NCI-H146 (cell line): ENCODE measurements at places on chromosomes 6 and 20.

GRCh38 chr6:30238178-30238795, 25.1 kb upstream of the TRIM26 start:
- DNase-seq = peak; percentile 13

DNA sequence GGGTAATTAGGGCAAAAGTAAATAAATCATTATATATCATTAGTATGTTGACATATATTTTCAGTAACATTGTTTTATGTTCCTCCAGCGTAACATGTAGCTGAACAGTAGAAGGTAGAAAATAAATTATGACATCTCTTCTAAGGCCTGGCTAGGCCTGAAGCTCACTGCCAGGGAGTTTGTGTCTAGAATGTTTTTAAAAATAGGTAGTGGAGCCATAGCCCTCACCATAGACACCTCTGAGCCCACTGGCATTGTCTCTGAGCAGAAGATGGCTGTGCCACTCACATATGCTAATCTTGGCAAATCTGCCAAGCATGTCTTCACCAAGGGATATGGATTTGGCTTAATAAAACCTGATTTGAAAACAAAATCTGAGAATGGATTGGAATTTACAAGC, 21.3 kb downstream of the FUCA2 start:
- no peak for DNase-seq

GRCh38 chr6:161417717-161418462, 144.0 kb upstream of the AGPAT4 start:
- DNase-seq = peak; percentile 78

DNA sequence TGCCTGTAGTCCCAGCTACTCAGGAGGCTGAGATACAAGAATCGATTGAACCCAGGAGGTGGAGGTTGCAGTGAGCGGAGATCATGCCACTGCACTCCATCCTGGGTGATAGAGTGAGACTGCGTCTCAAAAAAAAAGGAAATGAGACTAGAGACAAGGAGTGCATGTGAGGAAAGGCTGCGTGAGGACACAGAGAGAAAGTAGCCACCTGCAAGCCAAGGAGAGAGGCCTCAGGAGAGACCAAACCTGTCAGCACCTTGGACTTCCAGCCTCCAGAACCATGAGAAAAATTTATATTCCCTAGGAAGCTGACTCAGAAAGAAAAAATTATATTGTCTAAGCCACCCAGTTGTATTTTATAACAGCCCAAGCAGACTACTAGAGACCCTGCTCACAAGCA, 7.4 kb upstream of the BEND3 start:
- DNase-seq = no peak

DNA sequence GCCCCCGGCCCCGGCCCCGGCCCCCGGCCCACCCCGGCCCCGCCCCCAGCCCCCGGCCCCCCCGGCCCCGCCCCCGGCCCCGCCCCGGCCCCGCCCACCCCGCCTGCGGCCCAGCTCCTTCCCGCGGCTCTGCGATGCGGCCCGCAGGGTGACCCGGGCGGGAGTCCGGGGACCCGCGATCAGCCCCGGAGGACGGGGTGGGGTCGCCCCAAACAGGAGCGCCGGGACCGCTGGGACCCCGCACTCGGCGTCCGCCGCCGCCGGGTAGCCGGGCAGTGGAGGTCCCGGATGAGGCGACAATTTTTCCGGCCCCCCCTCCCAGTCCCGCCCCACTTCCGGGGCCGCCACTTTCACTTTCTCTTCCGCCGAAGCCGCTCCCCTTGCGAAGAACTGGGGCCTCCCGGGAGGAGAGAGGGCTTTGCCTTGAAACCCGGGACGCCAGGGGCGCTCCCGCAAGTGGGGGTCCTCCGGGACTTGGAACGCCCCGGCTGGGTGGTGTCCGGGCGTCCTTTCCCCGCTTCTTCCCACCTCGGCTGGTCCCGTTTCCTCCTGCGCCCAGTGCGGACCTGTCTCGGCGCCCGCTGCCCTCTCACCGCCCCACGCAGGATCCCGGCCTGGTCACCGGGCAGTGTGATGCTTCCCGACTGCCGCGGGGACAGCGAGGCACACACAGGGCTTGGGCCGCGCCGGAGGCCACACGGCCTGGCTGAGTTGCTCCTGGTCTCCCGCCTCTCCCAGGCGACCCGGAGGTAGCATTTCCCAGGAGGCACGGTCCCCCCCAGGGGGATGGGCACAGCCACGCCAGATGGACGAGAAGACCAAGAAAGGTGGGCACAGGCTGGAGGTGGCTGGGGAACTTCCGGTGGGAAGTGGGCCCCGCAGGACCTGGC, at the start of gene RBCK1:
Gene RBCK1, plus strand, starts transcription at position 347 of the 890 bp plus-strand sequence. Its CDS starts 459 bp downstream, at position 806.
- DNase-seq = peak; percentile 85

GRCh38 chr6:156487877-156488276, 289.3 kb upstream of the ARID1B start:
- no peak for DNase-seq

DNA sequence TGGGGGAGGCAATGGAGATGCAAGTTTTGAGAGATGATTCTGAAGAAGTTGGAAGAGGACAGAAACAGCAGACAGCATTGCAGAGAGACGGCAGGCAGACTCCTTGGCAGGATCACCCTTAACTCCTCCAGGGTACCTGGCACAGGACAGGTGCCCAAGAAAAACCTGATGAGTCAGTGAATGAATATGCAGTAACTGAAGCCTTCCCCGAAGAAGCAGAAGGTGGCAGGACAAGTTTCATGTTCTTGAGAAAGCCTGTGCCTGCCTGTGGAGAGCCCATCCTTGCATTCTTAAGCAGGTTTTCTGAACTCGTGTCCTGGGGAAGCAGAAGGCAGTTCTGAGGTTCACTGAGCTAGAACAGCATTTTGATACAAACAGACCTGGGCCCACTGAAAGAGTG, 79.6 kb upstream of the SASH1 start:
- no peak for DNase-seq

DNA sequence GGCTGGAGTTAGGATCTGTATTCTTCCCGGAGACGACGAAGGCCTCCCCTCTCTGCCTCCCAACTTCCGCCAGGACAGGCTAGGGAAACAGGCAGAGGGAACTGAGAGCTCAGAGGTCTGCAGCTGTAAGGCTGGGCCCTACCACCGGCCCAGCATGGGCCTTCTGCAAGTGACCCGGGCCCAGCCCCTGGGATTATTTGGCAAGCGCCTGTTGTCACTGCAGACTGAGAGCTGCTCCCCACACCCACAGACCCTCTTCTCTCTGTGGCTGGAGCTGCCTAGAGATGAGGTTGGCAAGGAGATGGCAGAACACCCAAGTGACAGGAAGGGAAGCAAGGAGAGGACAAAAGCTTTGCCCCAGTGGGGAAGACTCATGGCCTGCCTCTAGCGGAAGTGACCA, 212.6 kb downstream of the ZDHHC14 start:
- no peak for DNase-seq

DNA sequence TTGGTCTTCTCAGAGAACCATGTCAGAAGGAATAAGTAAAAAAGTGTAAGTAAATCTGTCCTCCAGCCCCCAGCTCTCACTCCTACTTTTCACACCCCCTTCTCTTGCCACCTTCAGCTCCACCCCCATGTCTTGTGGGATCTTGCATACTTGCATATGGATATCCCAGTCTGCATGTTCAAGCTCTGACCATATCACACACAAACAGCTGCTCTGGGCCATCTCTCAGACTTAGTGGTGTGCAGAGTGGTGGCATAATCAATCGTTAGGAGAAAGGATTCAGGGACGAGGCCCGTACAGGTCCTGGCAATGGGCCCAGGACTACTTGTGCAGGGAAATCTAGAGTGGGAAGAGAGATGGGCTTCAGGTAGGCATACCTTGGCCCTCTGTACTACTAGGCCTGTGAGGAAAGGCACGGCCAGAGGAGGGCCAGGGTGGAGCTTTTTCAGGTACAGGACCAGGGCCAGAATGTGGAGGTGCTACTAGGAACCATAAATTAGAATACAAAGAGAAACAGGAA, 112.0 kb upstream of the SGK1 start:
- no peak for DNase-seq

- peak; percentile 0 for DNase-seq
Observed at GRCh38 chr6:72374857-72375256, 247.0 kb upstream of the KCNQ5 start.

DNA sequence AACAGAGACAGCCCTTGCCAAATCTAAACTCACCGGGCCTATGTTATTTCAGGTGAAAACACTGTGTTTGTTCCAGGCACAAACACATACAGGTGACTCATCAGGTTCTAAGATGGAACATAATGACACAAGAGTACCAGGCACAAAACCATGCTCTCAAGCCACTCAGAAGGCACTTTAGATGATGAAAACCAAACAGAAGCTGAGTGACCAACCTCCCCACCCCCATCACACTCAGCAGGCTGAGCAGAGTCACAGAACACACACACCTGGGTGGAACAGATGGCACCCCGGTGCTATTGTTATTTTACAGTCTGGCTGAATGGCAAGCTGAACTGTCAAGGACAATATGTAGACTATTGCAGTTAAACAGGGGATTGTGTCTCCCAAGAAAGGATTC, 20.6 kb upstream of the NKX2-2 start:
- DNase-seq = peak; percentile 97

- peak; percentile 75 for DNase-seq
Observed at GRCh38 chr6:138103871-138104270, 3.3 kb downstream of the PERP start.

- no peak for DNase-seq
Observed at GRCh38 chr6:135393289-135393688, 104.3 kb downstream of the AHI1 start.

DNA sequence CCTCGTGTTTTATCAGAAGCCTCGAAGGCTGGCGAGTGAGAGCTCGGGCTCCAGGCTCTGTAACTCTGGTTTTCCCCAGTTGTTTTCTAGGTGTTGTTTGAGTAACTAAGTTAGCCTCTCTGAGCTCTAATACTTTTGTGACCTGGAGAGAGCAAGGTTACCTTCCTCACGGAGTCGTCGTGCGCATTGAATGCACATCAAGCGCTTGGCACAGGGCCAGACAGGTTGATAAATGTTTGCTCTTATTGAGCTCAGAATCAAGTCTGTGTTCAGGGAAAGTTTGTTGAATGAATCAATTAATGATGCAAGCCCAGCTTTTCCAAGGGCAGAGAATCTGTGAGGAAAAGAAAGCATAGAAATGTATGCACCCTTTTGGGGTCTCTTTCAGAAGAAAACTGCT, 33.5 kb downstream of the EDN3 start:
- DNase-seq = no peak

GRCh38 chr20:33732166-33732970, 572 bp downstream of the ZNF341 start:
- DNase-seq = peak; percentile 96

DNA sequence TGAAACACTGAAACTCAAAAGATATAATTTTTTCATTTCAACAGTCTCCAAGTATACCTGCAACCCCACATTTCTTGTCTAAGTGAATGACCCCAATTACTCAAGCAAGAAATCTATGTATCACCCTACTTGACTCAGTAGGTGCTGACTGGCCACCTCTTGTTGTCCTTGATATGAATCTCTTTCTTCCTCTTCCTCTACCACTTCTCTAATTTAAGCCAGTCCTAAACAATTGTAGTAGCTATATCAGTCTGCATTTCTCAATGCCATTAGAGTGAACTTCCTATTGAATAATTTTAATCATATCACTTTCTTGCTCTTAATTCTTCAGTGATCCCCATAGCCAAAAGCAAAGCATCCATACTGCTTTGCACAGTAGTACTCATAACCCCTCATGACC, 93.2 kb downstream of the NKAIN2 start:
- DNase-seq = no peak

DNA sequence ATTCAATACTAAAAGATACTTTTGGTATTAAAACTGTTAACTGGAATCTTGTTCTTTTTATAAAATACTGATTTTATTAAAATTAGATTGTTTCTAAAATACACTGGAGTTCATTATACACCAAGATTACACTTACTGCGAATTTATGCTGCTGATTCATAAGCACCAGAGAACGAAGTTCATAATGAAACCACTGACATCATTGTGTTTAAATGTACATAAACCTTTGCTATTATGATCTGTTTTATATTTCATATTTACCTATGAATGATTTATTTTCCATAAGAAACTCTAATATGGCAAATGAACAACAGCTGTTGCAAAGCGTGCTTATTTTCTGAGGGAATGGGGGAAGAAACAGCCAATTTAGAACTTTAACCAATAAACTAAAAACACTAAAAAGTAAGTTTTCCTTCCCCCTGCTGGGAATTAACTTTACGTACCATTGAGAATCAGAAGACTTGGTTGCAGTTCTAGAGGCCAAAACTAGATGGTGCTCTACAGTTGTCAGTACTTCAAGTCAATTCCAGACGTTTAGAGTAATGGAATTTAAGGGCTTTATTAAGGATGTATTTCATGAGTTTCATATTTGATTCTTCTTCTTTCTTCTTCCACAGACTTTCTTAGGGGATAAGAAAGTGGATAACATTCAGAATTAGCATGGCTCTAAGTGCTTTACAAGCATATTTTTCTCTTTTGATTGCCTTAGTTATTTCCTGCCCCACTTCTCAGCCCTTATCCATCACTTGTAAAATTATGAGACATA, 30.8 kb upstream of the COL19A1 start:
- DNase-seq = peak; percentile 4

DNA sequence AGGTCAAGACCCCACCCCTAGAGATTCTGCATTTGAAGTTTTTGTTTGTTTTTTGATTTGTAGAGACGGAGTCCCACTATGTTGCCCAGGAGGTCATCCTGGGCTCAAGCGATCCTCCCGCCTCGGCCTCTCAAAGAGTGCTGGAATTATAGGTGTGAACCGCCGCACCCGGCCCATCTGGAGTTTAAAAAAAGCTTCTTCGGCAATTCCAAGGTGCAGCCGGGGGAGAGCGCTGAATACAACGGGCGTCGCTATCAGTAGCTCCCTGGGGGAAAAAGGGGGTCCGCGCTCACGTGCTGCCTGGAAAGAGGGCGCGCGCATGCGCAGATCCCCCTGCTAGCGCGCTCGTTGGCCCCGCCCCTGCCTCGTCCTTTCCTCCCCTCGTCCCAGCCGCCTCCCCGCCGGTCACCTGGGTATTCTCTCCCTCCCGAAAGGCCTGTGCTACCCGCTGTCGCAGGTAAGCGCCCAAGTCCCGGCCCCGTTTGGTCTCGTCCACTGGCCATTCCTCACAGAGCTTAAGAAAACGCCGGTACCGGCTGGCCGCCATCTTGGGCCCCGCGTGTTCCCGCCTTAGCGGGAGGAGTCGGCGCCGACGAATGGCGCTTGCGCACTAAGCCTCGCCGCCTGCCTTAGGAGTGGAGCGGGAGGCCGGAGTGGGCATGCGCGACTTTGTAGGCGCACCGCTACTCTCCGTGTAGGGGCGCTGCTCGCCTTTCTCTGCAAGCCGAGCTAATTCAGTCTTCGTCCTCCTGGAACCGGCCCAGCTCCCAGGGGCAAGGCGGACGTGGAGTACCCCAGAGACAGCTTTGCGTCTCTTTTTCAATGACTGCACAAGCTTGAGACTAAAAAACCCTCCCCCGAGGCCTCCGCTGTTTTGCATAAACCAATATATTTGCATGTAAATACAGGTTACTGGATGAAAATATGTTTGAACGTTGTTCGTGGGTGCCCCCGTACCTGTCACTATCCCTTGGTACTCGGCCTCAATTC, at the start of gene UQCC2:
Gene UQCC2, minus strand, starts transcription at position 561 of the 990 bp plus-strand sequence. Its CDS starts 14 bp downstream, at position 547.
- DNase-seq = peak; percentile 97

DNA sequence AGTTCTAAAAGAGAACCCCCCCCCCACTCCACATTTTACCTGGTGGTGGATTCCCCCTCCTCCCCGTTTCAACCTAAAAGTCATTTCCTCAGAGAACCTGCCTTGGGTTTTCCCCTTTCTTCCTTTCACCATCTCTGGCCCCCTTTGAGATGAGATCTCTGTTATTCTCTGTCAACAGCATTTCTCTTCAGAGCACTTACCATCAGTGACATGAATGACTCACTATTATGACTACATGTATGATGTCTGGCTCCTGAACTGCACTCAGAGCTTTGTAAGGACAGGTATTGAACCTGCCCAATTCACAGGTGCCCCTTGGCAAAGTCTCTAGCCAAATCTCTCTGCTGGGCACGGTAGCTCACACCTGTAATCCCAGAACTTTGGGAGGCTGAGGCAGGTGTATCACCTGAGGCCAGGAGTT, 61.4 kb upstream of the JARID2 start:
- DNase-seq = no peak
